ENCODE measurements at places on chromosomes 7 and 10. TPM values are rescaled to one million over a fixed set of nuclear protein-coding genes. Genes with fewer than 3 reads are reported as not detected.

DNA sequence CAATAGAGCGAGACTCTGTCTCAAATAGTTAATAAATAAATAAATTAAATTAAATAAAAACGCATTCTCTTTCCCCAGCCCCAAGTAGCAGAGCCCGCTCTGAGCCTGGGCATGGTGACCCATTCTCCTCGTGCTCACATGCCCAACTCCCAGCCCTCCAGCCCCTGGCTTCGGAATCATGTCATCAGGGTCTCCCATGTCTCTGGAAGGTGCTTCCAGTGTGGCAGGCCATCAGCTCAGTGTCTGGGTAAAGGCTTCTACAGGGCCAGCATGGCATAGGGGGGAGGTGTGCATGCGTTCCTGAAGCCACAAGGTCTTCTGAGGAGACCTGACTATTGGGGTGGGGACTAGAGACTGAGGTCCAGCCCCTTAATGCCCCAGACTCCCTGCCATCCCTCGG lies 72.8 kb downstream of the ALOX5 start:
- no peak for DNase-seq

GRCh38 chr7:155291045-155291530 lies 6.6 kb upstream of the INSIG1 start:
- no peak for DNase-seq

- no peak for DNase-seq
Measured at GRCh38 chr10:101304316-101304715, 49.6 kb upstream of the BTRC start.

- DNase-seq: no peak
Measured at GRCh38 chr7:104160375-104160774, 47.4 kb downstream of the ORC5 start.

DNA sequence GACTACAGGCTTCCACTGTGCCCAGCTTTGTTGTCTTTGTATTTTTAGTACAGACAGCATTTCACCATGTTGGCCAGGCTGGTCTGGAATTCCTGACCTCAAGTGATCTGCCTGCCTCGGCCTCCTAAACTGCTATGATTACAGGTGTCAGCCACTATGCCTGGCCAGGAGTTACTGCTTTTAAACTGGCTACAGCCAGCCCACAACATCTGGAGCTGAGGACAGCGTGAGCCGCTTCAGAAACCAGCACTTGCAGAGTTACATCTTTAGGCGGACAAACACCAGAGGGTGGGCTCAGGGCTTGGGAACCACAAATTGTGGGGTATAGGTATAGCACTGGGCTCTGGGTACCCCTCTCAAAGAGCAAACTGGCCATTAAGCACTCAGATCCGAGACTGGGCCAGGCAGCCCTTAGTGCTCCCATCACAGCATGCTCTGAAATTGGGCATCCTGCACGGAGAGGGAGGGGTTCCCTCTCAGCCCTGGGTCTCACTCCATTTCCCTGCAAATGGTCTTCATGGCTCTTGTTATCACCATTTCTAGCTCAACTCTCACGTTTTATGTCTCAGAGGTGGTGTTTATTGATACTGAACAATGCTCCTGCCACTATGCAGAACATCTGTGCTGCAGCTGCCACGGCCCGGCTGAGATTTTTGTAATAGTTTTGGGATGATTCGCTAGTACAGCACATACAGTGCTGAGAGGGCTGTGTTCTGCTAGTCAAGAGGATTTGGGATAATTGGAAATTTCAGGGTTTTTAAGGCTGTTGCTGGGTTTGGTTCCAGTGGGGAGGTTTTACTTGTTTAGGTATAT lies 146.4 kb upstream of the LYZL2 start:
- DNase-seq: no peak

- DNase-seq: no peak
Measured at GRCh38 chr7:29343399-29343798, 148.8 kb downstream of the CHN2 start.

GRCh38 chr10:67705921-67706320 lies 9.9 kb upstream of the CTNNA3 start:
- no peak for DNase-seq

GRCh38 chr10:76883596-76883995 lies 754.0 kb downstream of the KCNMA1 start:
- no peak for DNase-seq

GRCh38 chr10:46293832-46294640 lies 7.2 kb downstream of the ANTXRL start:
- DNase-seq: no peak

DNA sequence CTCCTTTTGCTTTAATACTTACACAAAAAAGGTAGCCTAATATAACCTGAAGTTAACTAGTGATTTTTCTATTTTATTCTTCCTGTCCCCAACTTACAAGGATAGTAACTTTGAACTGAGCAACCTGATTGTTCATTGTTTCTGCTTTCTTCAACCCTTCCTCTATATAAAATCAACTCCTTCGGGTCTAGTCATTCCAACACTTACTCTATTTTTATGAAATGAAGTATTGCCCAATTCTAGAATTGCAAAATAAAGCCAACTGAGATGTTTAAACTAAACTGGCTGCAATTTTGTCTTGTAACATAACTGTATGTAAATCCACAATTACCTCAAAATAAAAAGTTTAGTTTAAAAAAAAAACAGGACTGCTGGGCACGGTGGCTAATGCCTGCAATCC lies 20.3 kb upstream of the DNA2 start:
- no peak for DNase-seq

GRCh38 chr10:486666-487322 lies 202.7 kb downstream of the DIP2C start:
- no peak for DNase-seq

GRCh38 chr7:2640482-2640830 lies 8.7 kb downstream of the TTYH3 start:
- DNase-seq: no peak

GRCh38 chr10:25818751-25819150 lies 115.3 kb upstream of the MYO3A start:
- no peak for DNase-seq

- DNase-seq: no peak
Measured at GRCh38 chr7:16528520-16528919, 1.9 kb downstream of the LRRC72 start.

- DNase-seq: no peak
Measured at GRCh38 chr10:32241946-32242345, 105.0 kb downstream of the EPC1 start.

GRCh38 chr10:117218654-117219053 lies 21.4 kb downstream of the KCNK18 start:
- DNase-seq: no peak

DNA sequence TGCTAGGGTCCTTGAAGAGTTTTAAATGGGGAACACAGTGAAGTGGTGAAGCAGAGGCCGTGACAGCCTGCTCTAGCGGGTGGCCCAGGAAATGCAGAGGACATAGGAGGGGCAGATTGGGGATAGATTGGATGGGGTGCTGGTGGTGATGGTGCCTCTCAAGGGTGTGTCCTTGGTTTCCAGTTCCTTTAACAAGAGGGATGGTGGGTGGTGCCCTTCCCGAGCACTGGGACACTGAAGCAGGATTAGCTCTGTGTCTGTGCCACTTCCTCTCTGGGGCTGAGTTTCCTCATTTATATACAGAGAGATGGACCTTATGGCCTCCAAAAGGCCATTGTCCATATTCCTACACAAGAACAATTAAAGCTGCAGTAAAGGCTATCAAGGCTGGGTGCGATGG lies 285.5 kb downstream of the TCF7L2 start:
- DNase-seq: no peak

GRCh38 chr7:138167222-138167621 lies 91.0 kb downstream of the AKR1D1 start:
- no peak for DNase-seq

GRCh38 chr7:142964502-142965246 lies 2.5 kb upstream of the KEL start:
- no peak for DNase-seq

VIPR2 gene
- 71.0 TPM for total RNA-seq

HOXA4 gene
- 3.8 TPM for total RNA-seq

SPOCK2 gene
- total RNA-seq: 8.3 TPM

STN1 gene
- 15.4 TPM for total RNA-seq

VPS41 gene
- total RNA-seq: 28.9 TPM

FAM131B gene
- total RNA-seq: 0.75 TPM

TMEM140 gene
- 106 TPM for total RNA-seq

PRF1 gene
- total RNA-seq: 21.4 TPM

TMEM270 gene
- total RNA-seq: not detected
